ENCODE measurements at places on chromosomes 1 and 21. TPM values are rescaled to one million over a fixed set of nuclear protein-coding genes. Genes with fewer than 3 reads are reported as not detected.
A peak's percentile ranks its signal among the peaks of the same experiment; 100 is the strongest.

SGIP1 gene
- total RNA-seq, result 17.4 TPM

TFF2 gene
- not detected for total RNA-seq

COL9A2 gene
- 0.36 TPM for total RNA-seq

FMO5 gene
- total RNA-seq, result 2.7 TPM

SMYD3 gene
- total RNA-seq, result 162 TPM

UBXN10 gene
- under 0.01 TPM for total RNA-seq

- peaks cover 40% of the 10 kb centered on the region for H3K4me1 ChIP-seq
- no peak for DNase-seq
- H3K36me3 ChIP-seq, result no peaks in the 10 kb centered on the region
- no peaks in the 10 kb centered on the region for H3K27me3 ChIP-seq
These were observed 253.2 kb downstream of the PTPRC start for GRCh38 chr1:198892065-198892464.

DNA sequence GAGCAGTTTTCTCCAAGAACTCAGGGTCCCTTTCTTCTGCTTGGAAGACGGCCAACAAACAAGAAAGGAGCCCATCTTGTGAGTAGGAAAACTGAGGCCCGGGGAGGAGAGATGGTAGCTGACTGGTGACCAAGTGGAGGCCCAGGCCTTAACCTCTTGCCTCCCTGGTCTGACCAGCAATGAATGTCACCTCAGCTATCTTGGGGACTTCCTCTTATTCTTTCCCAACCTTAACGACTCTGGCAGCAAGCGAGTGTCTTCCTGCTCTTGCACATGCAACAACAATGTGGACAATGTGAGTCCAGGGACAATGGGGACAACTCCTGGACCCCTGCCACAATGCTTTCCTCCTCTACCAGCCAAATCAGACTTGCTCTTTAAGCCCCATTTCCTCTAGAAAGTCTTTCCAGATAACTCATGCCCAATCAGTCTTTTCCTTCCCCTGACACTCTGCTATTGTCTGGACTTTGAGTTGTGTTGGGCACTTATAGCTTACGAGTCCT is 12.6 kb downstream of the HSPG2 start:
- H3K4me1 ChIP-seq, result peaks cover 75% of the 10 kb centered on the region
- H3K36me3 ChIP-seq, result peaks cover 36% of the 10 kb centered on the region
- DNase-seq, result peak; percentile 60
- no peak overlapping the region for H3K4me3 ChIP-seq

DNAJC6 gene
- 10.5 TPM for total RNA-seq

DNA sequence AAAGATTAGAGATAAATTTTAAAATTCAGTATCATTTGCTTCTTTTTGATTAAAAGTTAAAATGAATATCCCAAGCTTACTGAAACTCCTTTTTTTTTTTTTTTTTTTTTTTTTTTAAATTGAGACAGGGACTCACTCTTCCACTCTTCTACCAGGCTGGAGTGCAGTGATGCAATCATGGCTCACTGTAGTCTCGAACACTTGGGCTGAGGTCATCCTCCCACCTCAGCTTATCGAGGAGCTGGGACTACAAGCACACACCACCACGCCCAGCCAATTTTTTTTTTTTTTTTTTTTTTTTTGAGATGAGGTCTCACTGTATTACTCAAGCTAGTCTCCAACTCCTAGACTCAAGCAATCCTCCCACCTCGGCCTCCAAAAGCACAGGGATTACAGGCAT is 92.1 kb upstream of the RGS18 start:
- no peak overlapping the region for H3K4me3 ChIP-seq
- H3K27me3 ChIP-seq, result no peaks in the 10 kb centered on the region
- no peaks in the 10 kb centered on the region for H3K36me3 ChIP-seq
- no peaks in the 10 kb centered on the region for H3K4me1 ChIP-seq

- DNase-seq, result no peak
- H3K4me1 ChIP-seq, result peaks cover 6% of the 10 kb centered on the region
- H3K27me3 ChIP-seq, result no peaks in the 10 kb centered on the region
- H3K27ac ChIP-seq, result no peak overlapping the region
- no peaks in the 10 kb centered on the region for H3K36me3 ChIP-seq
These were observed 396.5 kb downstream of the SMYD3 start for GRCh38 chr1:246110343-246111219.

TCEA3 gene
- total RNA-seq, result 28.9 TPM

DNA sequence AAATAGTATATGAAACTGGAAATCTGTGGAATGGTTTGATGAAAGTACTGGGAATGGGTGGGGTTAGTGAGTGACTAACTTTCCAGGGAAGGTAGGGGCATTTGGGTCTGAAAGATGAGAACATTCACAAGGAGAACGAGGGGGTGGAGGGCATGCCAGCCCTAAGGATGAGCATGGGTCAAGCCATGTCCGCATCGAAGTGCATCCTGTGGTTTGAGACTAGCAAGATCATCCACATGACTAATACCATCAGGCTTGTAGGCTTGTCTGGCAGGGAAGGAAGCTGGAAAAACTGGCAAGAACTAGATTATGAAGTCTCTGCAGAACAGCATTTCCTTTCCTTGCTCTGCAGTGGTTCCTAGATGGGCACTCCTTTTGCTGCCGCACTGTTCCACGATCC is 70.4 kb upstream of the UBE2U start:
- no peak overlapping the region for H3K4me3 ChIP-seq
- peak; percentile 84 for DNase-seq
- H3K36me3 ChIP-seq, result no peaks in the 10 kb centered on the region

- no peaks in the 10 kb centered on the region for H3K27me3 ChIP-seq
- no peak for DNase-seq
- H3K36me3 ChIP-seq, result no peaks in the 10 kb centered on the region
- no peak overlapping the region for H3K4me3 ChIP-seq
- no peaks in the 10 kb centered on the region for H3K4me1 ChIP-seq
- no peak overlapping the region for H3K27ac ChIP-seq
These were observed 73.1 kb downstream of the RYR2 start for GRCh38 chr1:237115035-237115434.

DNA sequence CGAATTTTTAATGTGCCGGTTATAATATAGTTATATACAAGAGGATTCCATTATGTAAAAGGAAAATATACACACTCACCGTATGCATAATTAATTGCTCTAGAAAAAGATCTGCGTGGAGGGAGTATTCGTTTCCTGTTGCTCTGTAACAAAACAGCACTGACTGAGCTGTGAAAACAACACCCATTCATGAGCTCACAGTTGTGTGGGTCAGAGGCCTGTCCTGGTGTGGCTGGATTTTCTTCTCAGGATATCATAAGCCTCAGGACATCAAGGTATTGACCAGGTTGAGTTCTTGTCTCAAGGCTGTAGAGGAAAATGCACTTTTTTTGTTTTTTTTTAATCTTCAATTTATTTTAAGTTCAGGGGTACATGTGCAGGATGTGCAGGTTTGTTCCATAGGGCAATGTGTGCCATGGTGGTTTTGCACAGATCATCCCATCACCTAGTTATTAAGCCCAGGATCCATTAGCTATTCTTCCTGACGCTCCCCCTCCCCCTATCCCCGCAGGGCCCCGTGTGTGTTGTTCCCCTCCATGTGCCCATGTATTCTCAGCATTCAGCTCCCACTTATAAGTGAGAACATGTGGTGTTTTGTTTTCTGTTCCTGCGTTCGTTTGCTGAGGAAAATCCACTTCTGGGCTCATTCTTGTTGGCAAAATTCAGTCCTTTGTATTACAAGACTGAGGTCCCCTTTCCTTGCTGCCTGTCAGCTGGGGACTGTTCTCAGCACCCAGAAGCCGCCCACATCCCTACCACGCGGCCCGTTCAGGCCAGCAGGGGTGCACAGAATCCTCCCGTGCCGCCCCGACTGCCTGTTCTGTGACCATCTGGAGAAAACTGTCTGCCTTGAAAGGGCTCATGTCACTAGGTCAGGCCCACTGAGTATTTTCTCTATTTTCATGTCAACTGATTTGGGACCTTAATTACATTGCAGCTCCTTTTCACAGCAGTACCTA is 87.4 kb upstream of the ERRFI1 start:
- H3K27me3 ChIP-seq, result no peaks in the 10 kb centered on the region
- no peak overlapping the region for H3K27ac ChIP-seq
- H3K4me1 ChIP-seq, result peaks cover 23% of the 10 kb centered on the region
- no peaks in the 10 kb centered on the region for H3K36me3 ChIP-seq

- no peaks in the 10 kb centered on the region for H3K27me3 ChIP-seq
- no peaks in the 10 kb centered on the region for H3K36me3 ChIP-seq
- peaks cover 2% of the 10 kb centered on the region for H3K4me1 ChIP-seq
- no peak for DNase-seq
- H3K4me3 ChIP-seq, result no peak overlapping the region
These were observed 68.0 kb downstream of the DISC1 start for GRCh38 chr1:231694465-231695077.

- peaks cover 2% of the 10 kb centered on the region for H3K27me3 ChIP-seq
- H3K27ac ChIP-seq, result no peak overlapping the region
- no peaks in the 10 kb centered on the region for H3K4me1 ChIP-seq
- H3K4me3 ChIP-seq, result no peak overlapping the region
- DNase-seq, result no peak
- no peaks in the 10 kb centered on the region for H3K36me3 ChIP-seq
These were observed 10.0 kb upstream of the ABCG1 start for GRCh38 chr21:42208801-42209490.

GRCh38 chr1:51664421-51665240 is 47.7 kb downstream of the OSBPL9 start:
- peaks cover 43% of the 10 kb centered on the region for H3K4me1 ChIP-seq
- no peaks in the 10 kb centered on the region for H3K27me3 ChIP-seq
- no peaks in the 10 kb centered on the region for H3K36me3 ChIP-seq
- DNase-seq, result peak; percentile 32

GRCh38 chr1:73782901-73783300 is 415.1 kb downstream of the LRRIQ3 start:
- H3K27ac ChIP-seq, result no peak overlapping the region
- no peaks in the 10 kb centered on the region for H3K4me1 ChIP-seq
- no peak overlapping the region for H3K4me3 ChIP-seq
- no peaks in the 10 kb centered on the region for H3K36me3 ChIP-seq
- H3K27me3 ChIP-seq, result no peaks in the 10 kb centered on the region

RIPPLY3 gene
- not detected for total RNA-seq

- H3K27me3 ChIP-seq, result peaks cover 15% of the 10 kb centered on the region
- H3K36me3 ChIP-seq, result no peaks in the 10 kb centered on the region
- no peak overlapping the region for H3K4me3 ChIP-seq
- H3K27ac ChIP-seq, result no peak overlapping the region
These were observed 31.0 kb downstream of the TNNT2 start for GRCh38 chr1:201346337-201346939.

DNA sequence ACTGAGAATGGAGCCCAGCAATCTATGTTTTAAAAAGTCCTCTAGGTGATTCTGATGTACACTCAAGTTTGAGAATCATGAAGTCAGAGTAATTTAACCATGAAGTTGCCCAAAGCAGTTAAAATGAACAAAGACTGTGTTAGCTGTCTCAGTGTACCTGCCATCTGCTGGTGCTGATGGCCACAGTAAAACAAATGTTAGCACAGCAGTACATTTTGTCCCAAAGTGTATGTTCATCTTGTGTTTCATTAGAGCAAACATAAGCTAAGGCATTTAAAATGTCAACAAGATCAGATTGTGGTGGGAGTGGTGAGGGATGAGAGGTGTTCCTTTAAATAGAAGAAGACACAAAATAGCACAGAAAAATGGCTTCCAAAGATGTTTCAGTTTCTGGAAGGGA is 31.1 kb downstream of the FYB2 start:
- H3K36me3 ChIP-seq, result no peaks in the 10 kb centered on the region
- no peaks in the 10 kb centered on the region for H3K4me1 ChIP-seq
- no peak overlapping the region for H3K4me3 ChIP-seq
- H3K27me3 ChIP-seq, result no peaks in the 10 kb centered on the region
- no peak for DNase-seq
- no peak overlapping the region for H3K27ac ChIP-seq

- H3K36me3 ChIP-seq, result no peaks in the 10 kb centered on the region
- H3K27me3 ChIP-seq, result no peaks in the 10 kb centered on the region
- H3K4me3 ChIP-seq, result no peak overlapping the region
- no peak overlapping the region for H3K27ac ChIP-seq
- H3K4me1 ChIP-seq, result no peaks in the 10 kb centered on the region
- no peak for DNase-seq
These were observed 425.3 kb downstream of the GPATCH2 start for GRCh38 chr1:217205578-217205977.
